ENCODE measurements at places on chromosomes 5 and 9. TPM values are rescaled to one million over a fixed set of nuclear protein-coding genes. Genes with fewer than 3 reads are reported as not detected.

The ITK gene
- 0.99 TPM for total RNA-seq

GRCh38 chr5:52015760-52016159 lies 632.5 kb downstream of the ISL1 start:
- no peak for DNase-seq

DNA sequence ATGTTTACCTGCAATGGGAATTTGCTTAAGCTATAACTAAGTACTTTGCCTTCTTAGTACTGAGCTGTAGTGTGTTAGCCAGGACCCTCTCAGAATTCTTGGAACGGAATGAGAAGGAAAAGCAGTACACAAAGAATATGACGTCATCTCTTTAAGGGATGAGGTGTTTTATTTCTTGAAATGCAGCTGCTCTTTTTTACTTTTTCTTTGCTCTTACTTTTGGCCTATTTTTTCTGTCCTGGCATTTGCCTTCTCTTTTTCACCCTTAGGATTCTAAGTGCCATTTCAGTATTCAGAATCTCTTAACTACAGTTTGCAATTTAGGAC lies 10.1 kb downstream of the KIF2A start:
- no peak for DNase-seq

The GABRA1 gene
- total RNA-seq: not detected

The UQCRQ gene
- 1,703 TPM for total RNA-seq

DNA sequence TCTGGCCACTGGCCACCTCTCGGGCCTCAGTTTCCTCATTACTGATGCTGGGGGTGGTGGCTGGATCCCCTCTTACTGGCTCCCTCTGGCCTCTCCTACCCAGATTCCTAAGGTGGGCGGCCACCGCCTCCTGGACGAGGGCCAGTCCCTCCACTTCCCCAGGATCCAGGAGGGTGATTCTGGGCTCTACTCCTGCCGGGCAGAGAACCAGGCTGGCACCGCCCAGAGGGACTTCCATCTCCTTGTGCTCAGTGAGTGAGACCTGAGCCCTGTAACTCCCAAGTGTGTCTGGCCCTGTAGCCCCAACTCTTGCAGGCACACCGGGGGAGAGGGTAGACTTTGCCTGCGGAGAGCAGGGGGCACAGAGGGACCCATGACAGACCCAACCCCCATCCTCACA lies 83.3 kb downstream of the HMCN2 start:
- DNase-seq: no peak

GRCh38 chr5:158616707-158617106 lies 483.0 kb downstream of the EBF1 start:
- DNase-seq: no peak

DNA sequence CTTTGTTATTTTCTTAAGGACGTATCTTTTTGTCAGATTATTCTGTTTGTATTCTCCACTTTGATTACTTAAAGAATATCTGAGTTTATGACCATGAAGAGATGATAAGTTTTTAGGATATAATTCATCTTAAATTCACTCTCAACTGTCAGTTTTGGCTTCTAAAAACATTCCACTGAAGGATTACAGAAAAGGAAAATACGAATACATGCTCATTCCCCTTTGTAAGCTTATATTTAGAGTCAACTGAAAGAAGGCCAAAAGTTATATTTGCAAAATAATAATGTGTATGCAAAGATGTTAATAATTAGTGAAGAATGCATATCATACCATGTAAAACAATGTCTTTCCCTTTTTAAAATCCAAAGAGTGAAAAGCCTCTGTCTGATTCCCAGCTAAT lies 52.5 kb downstream of the ZNF474 start:
- DNase-seq: no peak

DNA sequence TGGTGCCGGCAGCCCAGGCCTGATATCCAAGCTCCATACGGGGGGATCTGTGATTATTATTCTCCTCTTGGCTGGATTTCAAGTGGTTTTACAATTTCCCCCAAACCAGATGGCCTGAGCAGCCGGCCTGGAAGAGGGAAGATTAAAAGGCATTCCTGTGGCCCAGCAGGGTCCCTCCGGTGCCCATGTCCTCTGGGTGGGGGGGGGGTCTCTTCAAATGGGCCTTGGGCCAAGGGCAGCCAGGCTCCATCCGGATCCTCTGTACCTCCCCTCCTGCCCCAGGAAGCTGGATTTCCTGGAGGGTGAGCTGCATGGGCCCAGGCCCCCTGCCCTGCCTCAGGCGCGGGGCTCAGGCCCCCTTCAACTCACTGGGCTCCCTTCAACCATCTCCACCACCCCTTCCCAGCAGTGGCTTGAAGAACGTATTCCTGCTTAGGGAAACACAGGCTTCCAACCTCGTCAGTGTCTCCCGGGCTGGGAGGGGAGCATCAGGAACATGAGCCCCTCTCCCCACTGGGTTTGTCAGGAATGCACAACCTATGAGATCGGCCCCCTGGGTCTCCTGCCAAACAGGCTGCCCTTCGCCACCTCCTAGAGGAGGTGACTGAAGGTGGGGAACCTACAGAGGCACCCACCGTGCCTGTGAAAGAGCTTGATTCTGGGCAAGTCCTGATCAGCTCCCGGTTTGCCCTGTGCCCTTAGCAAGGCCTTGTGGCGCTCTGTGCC lies 62.9 kb upstream of the ORM1 start:
- no peak for DNase-seq

- peak; percentile 65 for DNase-seq
Observed at GRCh38 chr9:84669288-84670137, at the start of gene NTRK2. Gene NTRK2, plus strand, starts transcription at chr9:84669729. Its CDS starts 1,020 bp downstream, at chr9:84670749.

GRCh38 chr5:72225741-72226140 lies 94.3 kb downstream of the MRPS27 start:
- DNase-seq: no peak

The FAM221B gene
- total RNA-seq: not detected

DNA sequence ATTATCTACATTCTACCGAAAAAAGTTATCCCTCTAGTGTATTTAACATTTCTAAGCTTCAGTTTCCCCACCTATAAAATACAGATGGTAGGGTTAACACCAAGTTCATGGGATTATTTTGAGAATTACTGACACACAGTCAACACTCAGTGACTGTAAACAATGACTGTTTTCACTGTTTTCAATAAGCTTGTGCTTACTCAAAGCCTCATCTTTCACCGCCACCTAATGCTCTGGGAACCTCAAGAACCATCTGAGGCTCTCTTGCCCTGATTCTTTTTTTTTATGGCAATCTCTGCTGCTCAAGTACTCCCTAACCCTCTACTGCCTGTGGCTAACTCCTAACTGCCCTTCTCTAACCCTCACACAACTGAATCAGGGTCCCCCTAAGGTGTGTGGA lies 59.6 kb downstream of the SETX start:
- DNase-seq: no peak

DNA sequence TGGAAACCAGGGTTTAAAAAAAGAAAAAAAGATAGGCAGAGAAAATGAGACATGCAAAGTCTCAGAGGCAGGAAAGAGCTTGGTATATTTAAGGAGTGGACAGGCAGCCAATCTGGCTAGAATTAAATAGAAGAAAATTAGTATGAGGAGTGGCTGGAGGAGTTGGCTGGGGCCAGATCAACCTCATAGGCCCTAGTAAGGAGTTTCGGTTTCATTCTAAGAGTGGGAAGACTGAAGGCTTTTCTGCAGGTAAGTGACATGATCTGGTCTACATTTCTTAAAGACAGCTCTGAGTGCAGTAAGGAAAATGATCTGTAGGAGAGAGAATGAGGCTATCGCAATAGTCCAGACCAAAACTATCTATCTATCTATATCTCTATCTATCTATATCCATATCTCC lies 27.5 kb downstream of the ADRB2 start:
- no peak for DNase-seq

DNA sequence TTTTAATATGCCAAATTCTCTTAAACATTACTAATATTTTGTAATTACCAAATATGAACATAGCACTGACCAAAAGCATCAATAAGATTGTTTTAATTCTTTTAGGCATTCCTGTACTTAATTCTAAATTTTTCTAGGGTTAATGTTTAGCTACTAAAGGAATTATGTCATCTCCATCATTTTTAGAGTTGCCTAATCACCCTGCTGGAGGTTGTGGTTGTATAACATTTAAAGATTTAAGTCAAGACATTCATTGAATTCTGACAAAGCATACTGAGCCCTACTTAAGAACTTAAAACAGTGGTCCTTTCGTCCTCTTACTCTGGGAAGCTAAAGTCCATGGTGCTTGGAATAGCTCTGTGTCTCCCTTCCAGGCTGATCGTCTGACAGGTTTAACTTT lies 28.1 kb upstream of the DAB2 start:
- DNase-seq: no peak

DNA sequence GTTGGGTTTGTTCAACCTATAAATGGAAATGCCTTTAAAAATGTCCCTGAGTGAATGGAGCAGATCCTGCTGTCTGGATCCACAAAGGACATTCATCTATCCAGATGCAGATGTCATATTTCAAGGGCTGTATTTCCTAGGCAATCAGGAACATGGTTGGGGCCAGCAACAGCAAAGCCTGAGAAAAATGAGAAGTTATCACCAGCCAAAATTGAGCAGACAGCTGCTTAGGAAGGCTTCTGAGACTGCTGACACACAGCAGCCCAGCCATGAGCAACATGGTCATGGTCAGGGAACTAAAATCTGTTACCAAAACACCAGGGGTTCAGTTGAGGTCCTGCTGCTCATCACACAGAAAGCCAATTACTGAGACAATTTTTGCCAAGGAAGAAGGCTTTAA lies 9.2 kb upstream of the IL7R start:
- DNase-seq: no peak

DNA sequence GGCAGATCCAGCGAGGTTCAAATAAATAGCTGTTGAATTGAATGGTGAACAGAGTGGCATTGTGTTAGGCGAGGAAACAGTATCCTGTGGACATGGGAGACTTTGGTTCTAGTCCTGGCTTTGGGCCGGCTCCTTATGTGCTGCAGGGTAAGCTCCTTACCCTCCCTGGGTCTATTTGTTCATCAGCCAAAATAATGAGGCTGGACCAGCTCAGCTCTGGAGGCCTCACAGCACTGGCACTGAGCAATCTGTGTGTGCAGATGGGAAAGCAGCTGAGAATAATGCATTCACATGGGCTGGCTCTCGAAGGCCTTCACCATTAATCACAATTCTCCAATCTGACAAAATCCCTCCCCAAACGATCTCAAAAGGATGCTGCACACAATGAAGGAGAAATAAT lies 81.9 kb downstream of the APBA1 start:
- DNase-seq: no peak

The RAPGEF1 gene
- 156 TPM for total RNA-seq

The NPR3 gene
- total RNA-seq: 16.3 TPM

GRCh38 chr9:114829574-114830440 lies 24.0 kb upstream of the TNFSF15 start:
- no peak for DNase-seq

GRCh38 chr9:127502706-127503378 lies 51.5 kb downstream of the LRSAM1 start:
- no peak for DNase-seq

DNA sequence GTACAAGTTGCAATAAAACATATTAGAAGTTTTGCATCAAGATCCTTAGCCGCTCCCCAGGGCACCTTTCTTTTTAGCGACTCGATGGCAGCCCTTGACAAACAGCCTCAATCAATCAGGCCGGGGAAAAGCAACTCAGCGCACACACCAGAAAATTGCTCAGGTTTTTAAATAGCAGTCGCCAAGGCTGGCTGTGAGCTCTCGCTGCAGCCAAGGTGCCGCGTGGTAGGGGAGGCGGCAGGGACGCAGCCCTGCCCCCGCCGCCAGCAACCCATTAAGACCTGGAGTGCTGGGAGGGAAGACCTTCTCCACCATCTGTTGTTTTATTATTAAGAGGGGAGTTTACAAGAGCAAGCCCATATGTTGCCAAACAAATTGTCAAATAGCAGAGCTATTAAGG lies 22.6 kb downstream of the ASS1 start:
- no peak for DNase-seq

DNA sequence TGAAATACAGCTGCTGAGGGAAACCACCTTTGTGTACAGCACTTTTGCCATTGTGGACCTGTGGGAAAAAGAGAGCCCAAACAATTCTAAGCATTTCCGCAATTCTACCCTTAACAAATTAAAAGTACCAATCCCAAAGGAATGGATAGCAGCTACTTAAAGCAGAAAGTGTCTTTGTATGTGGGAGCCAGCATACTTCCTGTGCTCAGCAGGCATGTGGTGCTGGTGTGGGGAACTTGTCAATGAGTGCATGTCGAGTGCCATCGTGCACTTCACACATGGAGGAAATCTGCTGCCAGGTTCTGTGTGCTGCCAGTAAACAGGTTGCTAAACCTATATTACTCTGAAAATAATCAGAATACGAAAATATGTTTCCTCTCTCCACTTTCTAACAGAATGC lies 399.0 kb downstream of the LRRC70 start:
- DNase-seq: no peak

DNA sequence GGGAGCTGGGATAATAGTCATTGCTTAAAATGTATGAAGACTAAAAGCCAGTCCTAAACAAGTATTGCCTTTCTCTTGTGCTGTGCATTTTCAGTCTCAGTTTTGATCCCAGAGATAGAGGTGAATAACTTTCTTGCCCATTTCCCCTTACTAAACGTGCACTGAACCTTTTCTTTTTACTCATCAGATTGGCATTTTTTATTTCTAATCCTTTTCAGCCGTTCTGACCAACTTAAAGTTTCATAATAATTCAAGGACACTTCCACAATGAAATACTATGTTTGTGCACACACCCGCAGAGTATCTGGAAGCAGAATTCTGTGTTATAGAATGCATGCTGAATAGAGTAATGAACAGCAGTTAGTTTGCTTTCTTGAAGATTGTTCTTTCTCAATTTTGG lies 343.6 kb downstream of the LRRC70 start:
- no peak for DNase-seq

The PLCXD3 gene
- total RNA-seq: 95.3 TPM

The DND1 gene
- total RNA-seq: 0.67 TPM

GRCh38 chr5:39525271-39525670 lies 100.5 kb upstream of the DAB2 start:
- no peak for DNase-seq

DNA sequence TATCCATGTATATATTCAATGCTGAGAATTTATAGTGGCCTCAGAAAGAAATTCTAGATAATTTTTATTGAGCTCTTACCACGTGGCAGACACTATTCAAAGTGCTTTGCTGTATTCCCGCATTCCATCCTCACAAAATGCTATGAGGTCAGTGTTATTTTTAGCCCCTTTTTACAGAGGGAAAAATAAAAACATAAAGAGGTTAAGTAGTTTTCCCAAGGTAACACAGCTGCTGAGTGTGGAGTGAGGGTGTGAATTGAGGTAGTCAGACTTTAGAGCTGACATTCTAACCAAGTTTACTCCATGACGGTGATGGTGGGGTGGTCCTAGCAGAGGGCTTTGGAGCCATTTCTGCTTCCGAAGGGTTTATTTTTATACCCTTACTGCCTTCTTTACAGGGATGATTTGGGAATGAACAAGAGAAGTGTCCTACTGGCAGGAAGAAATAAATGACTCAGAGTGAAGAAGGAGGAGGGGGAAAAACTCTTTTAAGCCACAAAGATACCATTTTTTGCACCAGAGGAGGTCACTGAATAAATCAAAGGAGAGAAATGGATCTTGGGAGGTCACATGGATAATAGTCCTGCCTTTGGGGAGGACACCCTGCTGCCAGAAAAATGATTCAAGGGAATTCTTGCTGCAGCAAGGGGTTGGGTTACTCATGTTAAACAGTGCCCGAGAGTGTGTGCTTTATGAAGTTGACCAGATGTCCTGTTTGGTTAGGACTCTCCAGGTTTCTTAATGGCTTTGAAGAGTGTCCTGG lies 76.1 kb downstream of the HMHB1 start:
- no peak for DNase-seq

- peak; percentile 67 for DNase-seq
Observed at GRCh38 chr5:1080432-1080831, 31.4 kb downstream of the SLC12A7 start.
